ENCODE measurements at places on chromosomes 1 and 21.
A peak's percentile ranks its signal among the peaks of the same experiment; 100 is the strongest.

DNA sequence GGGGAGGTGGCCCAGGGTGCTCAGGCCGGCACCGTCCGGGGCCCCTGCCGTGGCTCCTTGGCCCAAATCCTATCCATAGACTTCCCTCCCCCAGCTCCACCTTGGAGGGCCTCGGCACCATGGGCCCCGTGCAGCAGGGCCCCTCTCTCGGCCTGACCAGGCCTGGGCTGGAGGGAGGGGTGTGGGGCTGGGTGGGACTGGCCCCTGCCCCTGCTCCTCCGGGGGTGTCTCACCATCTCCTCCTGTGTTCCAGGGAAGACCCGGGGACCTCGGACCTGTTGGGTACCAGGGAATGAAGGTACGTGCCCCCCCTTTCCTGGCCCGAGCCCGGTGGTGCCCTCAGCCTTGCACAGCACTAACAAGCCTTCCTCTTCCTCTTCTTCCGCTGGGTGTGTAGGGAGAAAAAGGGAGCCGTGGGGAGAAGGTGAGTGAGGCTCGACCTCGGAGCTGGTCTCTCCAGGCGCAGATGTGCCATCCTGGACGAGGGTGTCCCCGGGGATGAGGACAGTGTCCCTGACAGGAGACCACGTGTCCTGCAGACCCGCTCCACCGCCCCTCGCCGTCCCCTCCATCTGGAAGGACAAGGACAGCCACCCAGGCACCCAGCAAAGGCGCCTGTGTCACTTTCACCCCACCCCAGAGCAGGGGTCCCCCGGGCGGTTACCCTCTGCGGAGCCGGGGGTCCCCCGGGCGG is 7.9 kb downstream of the COL6A1 start:
- DNase-seq: no peak

- no peak for DNase-seq
Observed at GRCh38 chr1:34800214-34800613, 7.4 kb downstream of the GJA4 start.

GRCh38 chr1:207191776-207192175 is 87.7 kb downstream of the C4BPA start:
- DNase-seq: no peak

DNA sequence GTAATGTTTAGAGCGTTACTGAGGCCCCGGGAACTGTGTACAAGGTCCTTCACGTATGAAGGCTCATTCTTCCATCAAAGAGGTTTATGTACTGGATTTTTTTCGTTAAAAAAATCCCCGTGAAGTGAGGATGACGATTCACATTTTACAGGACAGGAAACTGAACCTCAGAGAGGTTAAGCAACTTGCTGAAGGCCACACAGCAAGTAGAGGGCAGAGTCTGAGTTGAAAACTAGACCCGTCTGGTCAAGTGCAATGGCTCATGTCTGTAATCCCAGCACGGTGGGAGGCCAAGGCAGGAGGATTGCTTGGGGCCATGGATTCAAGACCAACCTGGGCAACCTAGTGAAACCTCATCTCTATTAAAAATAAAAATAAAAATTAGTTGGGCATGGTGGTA is 140.2 kb downstream of the KAZN start:
- DNase-seq: no peak

DNA sequence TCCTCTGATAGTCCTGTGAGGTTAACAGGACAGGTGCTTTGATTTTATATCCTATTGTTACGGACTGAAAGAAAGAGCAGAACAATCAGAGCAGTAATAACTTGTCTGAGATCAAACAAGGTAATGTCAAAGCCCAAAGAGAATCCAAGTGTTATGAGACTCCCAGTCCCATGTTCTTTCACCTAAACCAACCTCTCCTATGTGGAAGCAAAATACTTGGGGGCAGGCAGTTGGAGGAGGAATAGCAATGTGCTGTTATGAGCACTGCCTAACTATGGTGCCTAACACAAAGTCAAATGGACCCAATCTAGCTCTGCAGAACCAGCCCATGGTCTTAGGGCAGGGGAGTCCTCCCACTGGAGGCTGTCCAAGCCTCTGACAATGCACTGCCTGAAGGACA is 28.1 kb downstream of the ACBD3 start:
- DNase-seq: no peak

- DNase-seq: peak; percentile 45
Observed at GRCh38 chr1:226107471-226108460, 45.2 kb downstream of the H3-3A start.

- no peak for DNase-seq
Observed at GRCh38 chr1:60589046-60589748, 493.2 kb upstream of the NFIA start.

- no peak for DNase-seq
Observed at GRCh38 chr1:202834771-202835547, 24.2 kb downstream of the PCAT6 start.

GRCh38 chr1:54886724-54887664 is at the start of gene DHCR24:
TSS of gene DHCR24 (minus strand) at chr1:54887195. CDS start at chr1:54887119, 76 bp downstream.
- DNase-seq: peak; percentile 98

- DNase-seq: no peak
Observed at GRCh38 chr1:218787826-218788225, 385.9 kb upstream of the LYPLAL1 start.

DNA sequence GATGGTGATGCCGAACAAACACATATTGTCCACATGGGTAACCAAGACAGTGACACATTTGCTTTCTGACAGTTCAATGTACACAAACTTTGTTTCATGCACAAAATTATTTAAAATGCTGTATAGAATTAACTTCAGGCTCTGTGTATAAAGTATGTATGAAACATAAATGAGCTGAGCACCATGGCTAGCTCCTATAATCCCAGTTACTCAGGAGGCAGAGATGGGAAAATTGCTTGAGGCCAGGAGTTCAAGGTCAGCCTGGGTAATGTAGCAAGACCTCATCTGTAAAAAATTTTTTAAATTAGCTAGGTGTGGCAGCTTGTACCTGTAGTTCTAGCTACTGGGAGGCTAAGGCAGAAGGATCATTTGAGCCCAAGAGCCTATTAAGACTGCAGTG is 19.2 kb upstream of the RC3H1 start:
- DNase-seq: no peak

- no peak for DNase-seq
Observed at GRCh38 chr1:113538225-113538624, 147.9 kb downstream of the MAGI3 start.

GRCh38 chr1:187051618-187052232 is 223.0 kb downstream of the PLA2G4A start:
- DNase-seq: peak; percentile 3

DNA sequence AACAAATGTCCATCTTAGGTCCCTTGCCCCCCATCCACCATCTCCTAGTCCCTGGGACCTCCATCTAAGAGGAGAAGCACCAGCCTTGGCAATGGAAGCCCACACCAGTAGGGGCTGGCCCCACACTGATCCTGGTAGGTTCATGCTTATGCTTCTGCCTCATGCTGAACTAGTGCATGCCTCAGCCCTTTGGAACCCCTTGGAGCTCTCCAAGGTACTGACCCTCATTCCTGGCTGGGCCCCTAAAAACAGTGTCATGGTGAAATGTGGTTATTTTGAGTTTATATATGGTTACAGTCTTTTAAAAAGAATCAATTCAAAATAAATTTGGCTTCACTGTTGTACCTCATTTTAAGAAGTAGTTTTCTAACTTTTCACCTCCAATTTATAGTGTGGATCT is 108.3 kb downstream of the HIVEP3 start:
- peak; percentile 41 for DNase-seq

DNA sequence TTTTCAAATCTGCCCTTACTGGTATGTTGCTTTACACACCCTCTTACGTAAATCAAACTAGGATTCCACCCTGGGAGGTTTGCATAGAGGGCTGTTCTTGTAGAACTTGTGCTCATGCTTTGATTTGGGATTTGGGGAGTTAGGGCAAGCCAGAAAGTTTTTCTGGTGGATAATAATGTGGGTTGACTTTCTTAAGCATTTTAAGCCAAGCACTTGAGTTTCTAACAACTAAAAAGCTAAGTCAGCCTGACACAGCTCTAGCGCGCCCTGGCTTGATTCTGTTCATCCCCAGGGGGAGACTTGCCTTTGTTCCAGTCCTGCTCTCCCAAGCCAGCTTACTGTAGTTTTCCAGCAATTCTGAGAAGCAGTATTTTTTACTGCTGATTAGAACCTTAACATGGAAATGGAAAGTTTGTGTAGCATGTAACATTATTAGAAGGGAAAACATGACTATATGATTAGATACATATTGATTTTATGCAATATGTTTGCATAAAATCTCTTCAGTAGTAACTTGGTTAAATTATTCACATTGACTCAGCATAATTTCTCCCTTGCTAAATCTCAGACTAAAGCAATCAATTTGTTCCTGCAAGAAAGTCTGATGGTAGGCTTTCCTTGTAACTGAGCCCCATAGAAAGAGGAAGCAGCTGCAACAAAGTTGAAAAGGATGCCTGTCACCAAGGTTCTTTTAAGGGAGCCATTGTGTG is 11.0 kb upstream of the PGD start:
- peak; percentile 38 for DNase-seq

DNA sequence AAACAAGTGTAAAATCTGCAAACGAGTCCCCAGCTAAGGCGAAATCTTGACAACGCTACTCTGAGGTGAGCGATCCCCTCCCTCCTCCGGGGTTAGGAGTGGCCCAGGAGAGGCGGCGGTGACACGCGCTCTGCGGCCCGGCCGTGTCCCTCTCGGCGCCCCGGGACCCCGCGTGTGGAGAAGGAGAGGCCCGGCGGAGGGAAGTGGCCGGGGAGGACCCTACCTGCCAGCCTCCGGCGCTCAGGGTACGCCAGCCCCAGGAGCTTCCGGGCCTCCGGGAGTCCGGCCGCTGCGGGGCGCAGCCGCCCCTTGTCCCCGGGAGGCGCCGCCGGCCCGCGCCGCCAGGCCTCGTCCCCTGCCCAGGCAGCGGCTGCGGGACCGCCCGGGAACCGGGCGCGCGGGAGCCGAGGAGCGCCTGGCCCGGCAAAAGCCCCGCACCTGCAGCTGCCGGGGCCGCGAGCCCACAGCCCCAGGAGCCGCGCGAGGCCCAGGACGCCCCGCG is 543 bp downstream of the ABCB10 start:
- DNase-seq: peak; percentile 68

GRCh38 chr1:206439205-206439604 is 31.1 kb upstream of the IKBKE start:
- DNase-seq: no peak

GRCh38 chr1:45769261-45769932 is 18.9 kb upstream of the IPP start:
- DNase-seq: no peak

GRCh38 chr1:63674238-63674864 is 81.1 kb downstream of the PGM1 start:
- DNase-seq: peak; percentile 9

DNA sequence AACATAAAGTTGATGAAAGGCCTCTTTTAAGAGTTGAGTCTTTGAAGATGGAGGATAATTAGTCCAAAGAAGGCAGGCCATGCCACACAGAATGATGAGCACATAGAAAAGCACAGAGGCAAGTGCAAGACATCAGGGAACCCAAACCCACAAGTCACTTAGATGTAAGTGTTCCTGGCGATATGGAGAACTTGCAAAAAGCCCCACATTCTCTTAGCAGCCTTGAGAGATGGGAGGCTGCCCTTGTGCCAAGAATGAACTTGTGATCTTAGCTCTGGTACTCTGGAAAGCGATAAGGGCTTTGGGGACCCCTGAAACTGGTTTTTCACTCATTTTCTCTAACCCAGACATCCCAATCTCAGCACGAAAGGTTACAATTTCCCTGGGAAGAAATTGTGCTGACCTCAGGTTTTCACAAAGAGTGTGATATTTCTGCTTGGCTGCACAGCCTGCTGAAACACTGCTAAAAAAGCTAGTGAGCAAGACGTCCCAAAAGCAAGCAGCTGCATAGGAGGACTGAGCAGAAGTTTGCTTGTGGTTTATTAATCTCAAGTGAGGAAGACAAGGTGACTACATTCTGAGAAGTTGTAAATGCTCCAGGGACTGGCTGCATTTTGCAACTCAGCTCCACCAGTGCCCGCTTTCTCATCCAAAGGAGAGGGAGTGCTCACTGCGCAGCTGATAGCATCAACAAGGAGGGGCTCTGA is 496.9 kb upstream of the CAMK1G start:
- no peak for DNase-seq

- no peak for DNase-seq
Observed at GRCh38 chr1:177103005-177103852, 61.3 kb downstream of the ASTN1 start.

DNA sequence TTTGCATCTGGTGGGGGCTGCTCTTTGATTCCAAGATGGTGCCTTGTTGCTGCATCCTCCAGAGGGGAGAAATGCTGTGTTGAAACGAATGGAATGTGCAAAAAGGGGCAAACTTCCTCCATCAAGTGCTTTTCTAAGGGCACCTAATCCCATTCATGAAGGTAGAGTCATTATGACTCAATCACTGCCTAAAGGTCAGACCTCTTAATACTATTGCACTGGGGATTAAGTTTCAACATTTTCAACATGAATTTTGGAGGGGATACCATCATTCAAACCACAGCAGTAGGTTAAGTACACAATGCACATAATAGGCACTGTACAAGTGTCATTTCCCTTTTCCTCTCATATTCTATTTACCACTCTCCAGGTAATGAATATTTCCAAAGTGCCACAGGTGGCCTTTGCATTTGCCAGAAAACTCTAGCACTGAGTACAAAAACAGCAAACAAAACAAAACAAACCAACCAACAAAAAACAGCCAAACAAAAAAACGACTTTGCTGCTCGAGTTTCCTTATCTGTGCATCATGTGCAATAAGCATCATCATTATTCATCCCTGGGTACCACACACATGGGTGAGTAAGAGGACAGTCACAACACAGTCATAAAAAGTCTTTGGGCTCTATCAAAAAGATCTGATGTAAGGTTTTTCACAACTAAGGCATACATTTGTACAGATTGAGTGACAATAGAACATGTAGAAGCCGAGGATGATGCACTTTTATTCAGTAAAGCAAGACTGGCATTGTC is 42.5 kb downstream of the IFI44 start:
- DNase-seq: no peak

- no peak for DNase-seq
Observed at GRCh38 chr1:234519506-234519905, 40.5 kb upstream of the TARBP1 start.

DNA sequence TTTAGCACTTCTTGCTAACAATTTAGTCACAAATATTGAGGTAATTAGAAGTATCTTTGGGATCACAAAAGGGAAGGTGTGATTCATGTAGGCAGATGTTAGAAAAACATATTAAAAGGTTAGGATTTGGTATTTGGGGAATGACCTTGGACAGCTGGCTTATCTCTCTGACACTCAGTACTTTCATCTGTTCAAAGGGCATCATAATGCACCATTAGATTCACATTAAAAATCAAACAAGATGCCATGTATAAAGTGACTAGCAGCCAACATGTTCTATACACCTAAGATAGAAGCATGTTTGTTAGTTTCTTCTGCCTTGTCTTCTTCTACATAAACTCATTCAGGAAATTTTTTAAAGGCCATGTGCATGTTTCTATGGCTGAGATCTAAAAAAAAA is 56.5 kb upstream of the ESRRG start:
- DNase-seq: no peak

DNA sequence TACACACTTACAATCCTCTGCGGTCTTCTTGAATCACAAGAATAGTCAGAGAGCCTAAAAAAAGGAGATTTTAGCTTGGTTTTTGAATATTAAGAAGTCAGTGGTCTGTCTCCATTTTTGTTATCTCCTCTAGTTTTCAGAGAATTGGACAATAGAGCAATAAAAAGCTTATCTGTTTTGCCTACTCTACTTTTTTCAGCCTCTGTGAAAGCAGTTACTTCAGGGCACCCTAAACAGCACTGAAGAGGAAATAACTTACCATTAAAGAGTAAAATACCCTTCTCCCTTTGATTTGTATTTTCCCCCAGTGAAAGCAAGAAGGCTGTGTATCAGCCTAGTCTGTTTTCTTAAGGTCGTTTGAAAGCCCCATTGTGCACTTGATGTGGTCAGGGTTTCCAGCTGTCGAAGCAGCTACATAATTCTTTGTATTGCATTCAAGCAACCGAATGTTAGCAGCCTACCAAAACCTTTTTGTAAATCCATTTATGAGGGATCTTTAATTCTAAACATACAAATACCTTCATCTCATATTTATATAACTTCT is 1.0 kb downstream of the NTMT2 start:
- DNase-seq: no peak
